ENCODE measurements at places on chromosomes 12 and 14.

GRCh38 chr12:94677778-94678177, 27.4 kb upstream of the TMCC3 start:
- DNase-seq, result no peak

DNA sequence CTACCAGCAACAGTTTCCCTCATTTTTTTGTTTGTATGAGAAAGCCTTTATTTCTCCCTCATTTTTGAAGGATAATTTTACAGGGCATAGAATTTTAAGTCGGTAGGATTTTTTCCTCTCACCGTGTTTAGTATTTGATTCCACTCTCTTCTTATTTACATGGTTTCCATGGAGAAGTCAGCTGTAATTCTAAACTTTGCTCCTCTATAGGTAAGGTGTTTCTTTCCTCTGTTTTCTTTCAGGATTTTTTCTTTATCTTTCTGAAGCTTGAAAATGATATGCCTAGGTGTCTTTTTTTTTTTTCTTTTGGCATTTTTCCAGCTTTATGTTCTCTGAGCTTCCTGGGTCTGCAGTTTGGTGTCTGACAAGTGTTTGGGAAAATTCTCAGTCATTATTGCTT, 75.6 kb upstream of the ETV6 start:
- no peak for DNase-seq

GRCh38 chr12:96070670-96071279, 35.4 kb upstream of the LTA4H start:
- no peak for DNase-seq

GRCh38 chr12:19709889-19710288, 270.6 kb downstream of the AEBP2 start:
- DNase-seq, result no peak

- DNase-seq, result no peak
Observed at GRCh38 chr12:2359725-2360629, 307.2 kb downstream of the CACNA1C start.

- DNase-seq, result no peak
Observed at GRCh38 chr12:128313931-128314330, 47.0 kb downstream of the TMEM132C start.

DNA sequence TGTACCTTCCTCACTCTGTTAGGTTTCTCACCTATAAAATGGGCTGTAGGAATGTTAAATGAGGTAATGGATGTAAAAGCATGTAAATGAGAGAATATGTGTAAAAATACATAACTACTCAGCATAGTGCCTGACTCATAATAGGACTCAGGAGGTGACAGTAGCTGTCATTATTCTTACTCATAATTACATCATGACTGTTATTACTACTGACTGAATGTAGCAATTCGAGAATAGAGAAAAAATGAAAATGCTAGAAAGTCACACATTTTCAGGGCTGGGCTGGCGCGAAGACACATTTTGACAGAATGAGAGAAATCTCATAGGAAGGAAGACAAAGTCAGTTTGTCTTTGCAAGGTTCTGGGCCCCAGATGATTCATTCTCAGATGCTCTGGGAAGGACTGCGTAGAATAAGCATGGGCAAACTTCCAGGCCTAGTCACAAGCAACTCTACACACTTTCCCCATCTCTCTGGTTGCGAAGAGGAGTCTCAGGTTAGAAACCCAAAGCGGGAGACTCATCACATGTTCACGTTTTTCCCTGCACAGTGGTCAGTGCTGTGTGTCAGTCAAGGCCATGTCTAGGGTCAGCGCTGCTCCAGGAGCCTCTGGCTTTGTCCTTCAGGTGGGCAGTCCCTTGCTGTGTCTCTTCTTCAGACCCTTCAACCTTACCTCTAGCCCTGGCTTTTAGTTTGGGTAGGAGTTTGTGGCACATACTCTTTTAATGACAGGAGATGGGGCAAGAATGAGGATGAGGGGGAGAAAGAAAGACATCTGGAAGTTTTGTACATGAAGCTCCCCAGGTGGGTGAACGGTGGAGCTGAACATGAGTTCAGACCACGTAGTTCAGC, 8.4 kb downstream of the GPRC5A start:
- DNase-seq, result peak; percentile 70

- no peak for DNase-seq
Observed at GRCh38 chr12:47024463-47024862, 55.0 kb upstream of the PCED1B start.

All from LoVo (cell line).